Motor neuron (in vitro differentiated cells): ENCODE measurements at places on chromosomes 5 and 9.
A peak's percentile ranks its signal among the peaks of the same experiment; 100 is the strongest.

- ATAC-seq = no peak
Observed at GRCh38 chr9:84858364-84858763, 188.8 kb downstream of the NTRK2 start.

DNA sequence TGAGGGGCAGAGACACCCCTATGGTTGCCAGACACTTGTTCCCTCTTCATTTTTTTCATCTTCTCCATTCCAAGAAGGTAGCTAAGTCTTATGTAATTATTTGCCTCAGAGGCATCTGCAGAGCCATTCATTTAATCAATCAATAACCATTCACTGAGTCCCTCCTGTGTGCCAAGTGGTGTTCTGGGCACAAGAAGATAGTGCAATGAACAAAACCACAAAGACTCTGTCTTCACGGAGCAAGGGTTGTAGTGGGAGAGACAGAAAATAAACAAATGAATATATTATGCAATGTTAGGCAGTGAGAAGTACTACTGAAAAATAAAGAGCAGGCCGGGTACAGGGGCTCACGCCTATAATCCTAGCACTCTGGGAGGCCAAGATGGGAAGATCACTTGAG lies 41.4 kb upstream of the CTNNA1 start:
- ATAC-seq = no peak

GRCh38 chr9:37617832-37618231 lies 25.4 kb upstream of the TOMM5 start:
- ATAC-seq = no peak

DNA sequence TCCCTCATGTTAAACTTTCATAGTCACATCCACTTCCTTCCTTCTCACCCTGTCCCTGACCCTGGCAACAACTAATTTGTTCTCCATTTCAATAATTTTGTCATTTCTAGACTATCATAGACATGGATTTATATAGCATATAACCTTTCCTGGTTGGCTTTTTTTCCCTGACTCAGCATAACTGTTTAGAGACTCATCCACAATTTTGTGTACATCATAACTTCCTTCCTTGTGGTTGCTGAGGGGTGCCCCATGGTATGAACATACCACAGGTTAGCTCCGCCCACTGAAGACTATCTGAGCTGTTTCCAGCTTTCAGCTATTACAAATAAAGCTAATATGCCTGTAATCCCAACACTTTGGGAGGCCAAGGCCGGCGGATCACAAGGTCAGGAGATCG lies 137.3 kb downstream of the PHF2 start:
- no peak for ATAC-seq

DNA sequence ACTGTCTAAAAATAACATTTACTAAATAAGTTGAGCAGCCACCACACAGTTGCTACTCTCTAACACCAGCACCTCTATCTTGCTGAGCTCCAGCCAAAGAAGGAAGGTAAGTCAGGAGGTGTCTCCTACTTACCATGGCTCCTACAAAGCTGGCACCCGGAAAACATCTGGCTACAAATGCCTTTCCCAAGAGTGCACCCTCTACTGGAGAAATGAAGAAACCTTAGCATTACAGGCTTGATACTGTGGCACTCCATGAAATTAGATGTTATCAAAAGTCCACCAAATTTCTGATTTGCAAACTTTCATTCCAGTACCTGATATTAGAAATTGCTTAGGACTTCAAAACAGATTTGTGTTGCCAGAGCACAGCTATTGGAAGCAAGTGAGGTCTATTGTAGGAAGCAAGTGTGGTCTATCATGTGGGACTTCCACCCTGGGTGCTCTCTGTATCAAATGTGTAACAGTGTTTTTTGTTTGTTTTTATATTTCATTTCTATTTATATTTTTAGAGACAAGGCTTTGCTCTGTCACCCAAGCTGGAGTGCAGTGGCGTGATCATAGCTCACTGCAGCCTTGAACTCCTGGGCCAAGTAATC lies 25.7 kb upstream of the RFK start:
- ATAC-seq = no peak

DNA sequence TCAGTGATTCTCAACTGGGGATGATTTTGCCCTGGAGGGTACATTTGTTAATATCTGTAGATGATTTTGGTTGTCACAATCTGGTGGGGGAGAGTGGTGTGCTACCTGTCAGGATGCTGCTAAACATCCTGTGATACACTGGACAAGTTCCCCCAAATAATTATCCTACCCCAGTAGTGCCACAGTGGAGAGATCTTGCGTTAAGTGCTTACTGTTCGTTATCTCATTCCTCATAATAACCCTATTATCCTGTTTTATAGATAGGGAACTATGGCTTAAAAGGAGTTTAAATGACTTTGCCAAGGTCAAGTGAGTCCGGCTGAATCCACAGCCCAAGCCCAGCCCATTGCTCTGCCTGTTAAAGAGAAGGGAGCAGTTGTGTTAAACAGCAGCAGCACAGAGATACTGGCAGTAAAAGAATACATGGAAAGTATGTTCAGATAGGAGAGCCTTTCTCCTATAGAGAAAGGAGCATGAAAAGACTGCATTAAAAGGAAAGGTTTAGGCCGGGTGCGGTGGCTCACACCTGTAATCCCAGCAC lies 15.4 kb downstream of the CNOT8 start:
- ATAC-seq = no peak

- ATAC-seq = peak; percentile 65
Observed at GRCh38 chr5:123429993-123430392, 6.8 kb upstream of the CEP120 start.

- ATAC-seq = no peak
Observed at GRCh38 chr5:4542145-4542778, 597.9 kb upstream of the ADAMTS16 start.

DNA sequence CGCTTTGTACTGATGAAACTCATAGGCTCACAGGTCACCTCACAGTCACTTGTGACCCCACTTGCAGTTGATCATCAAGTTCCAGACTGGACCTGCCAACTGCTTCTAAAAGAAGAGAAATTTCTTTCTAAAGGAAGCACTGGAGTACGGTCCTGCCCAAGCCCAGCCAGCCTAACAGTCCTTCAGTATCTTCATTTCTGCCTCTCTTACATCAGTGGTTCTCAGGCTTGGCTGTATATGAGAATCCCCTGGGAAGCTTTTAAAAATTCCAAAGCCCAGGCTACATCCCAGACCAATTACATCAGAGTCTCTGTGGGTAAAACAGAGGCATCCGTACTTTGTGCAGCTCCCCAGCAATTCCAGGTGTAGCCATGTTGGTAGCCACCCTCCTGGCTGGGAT lies 282.1 kb downstream of the NFIB start:
- no peak for ATAC-seq

- peak; percentile 46 for ATAC-seq
Observed at GRCh38 chr5:100644185-100644584, 109.0 kb downstream of the FAM174A start.

GRCh38 chr5:79686799-79687198 lies 2.8 kb upstream of the CMYA5 start:
- ATAC-seq = no peak

DNA sequence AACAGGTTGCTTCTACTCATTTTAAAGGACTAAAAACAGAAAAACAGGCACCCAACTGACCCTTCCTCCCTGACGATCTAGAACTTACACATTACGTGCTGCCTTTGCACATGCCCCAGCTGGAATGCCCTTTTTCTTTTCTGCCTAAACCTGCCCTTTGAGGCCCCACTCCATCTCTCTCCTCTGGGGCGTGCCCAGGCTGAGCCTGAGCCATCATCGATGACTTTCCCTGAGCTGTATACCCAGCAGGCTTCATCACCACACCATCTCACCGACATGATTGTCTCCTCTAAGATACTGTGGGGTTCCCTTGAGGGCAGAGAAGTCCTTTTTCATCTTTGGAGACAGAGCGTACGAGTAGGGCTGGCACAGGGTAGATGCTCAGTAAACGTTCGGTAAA lies 24.1 kb upstream of the GABBR2 start:
- ATAC-seq = no peak

DNA sequence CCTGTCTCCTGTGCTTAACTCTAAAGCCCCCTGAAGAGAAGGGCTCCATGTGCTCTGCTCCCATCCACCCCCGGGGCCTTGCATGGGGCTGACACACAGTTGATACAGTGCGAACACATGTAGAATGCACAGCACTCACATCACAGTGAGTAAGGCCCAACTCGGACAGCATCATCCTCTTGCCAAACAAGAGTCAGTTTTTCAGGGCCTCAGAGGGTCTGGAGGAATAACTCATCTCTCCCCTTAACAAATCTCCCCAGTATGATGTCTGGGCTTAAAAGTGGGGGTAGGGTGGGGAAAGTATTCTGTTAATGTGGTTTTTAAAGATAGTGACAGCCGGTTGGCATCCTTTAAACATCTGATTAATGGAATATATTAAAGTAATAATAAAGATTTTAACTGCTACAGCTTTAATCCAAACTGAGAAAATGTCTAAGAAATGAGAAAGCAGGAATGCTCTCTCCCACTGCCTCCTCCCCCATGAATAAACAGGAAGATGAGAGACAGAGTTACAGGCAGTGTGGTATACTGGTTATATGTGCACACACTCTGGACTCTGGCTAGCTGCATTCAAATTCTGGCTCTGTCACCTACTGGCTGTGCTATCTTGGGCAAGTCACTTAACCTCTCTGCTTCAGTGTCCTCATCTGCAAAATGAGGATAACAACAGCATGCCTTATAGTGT lies 22.5 kb downstream of the APBA1 start:
- ATAC-seq = no peak

GRCh38 chr5:76571559-76571958 lies 51.6 kb downstream of the F2RL2 start:
- no peak for ATAC-seq

DNA sequence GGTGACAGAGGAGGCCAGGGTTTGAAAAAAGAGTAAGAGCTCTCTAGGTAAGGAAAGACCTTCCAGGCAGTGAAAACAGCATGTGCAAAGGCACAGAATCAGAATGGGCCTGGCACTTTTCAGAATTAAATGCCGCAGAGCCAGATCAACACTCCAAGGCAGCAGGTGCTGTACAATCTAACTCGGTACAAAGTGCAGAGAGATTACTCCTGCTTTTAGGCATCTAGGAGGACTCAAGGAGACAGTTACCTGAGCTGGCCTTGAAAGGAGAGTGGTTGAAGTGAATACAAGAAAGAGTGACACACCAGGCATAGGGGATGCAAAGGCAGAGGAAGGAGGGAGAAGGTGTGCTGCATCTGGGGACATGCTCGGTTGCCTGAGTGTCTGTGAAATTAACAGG lies 21.5 kb downstream of the HRH2 start:
- no peak for ATAC-seq

- peak; percentile 97 for ATAC-seq
Observed at GRCh38 chr5:137296213-137296781, 202.8 kb downstream of the SPOCK1 start.

DNA sequence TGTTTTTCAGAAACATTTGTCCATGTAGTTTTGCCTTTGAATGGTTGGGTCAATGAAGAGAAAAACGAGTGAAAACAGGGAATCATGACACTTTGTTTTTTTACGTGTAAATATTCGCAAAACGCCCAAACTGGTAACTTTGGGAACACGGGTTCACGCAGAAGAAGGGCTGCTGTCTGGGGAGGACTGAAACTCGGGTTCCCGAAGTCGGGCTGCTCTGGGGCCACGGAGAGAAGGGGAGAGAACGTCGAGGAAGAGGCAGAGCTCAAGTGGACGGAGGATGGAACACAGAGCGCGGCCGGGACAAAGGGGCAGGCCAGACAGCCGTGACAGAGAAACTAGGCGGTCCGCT lies 478 bp upstream of the SETD9 start:
- ATAC-seq = peak; percentile 25

- ATAC-seq = no peak
Observed at GRCh38 chr5:3342271-3343100, 253.1 kb upstream of the IRX1 start.

DNA sequence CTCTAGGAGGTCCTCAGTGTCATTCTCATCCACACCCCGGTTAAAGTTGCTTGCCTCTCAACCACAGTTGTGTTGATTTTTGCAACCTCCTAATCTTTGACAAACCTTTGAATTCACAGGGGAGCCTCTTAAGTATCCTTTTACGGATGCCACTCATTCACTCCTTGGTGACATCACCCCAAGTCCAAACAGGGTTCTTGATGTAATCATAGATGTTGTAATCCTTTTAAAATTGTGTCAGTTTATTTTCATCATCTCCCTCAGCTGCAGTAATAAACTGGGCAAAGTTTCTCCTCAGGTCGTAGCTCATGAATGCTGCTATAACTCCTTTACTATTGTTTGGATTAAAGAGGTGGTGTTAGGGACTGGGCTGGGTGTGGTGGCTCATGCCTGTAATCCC lies 637.2 kb upstream of the NUDT12 start:
- ATAC-seq = no peak

DNA sequence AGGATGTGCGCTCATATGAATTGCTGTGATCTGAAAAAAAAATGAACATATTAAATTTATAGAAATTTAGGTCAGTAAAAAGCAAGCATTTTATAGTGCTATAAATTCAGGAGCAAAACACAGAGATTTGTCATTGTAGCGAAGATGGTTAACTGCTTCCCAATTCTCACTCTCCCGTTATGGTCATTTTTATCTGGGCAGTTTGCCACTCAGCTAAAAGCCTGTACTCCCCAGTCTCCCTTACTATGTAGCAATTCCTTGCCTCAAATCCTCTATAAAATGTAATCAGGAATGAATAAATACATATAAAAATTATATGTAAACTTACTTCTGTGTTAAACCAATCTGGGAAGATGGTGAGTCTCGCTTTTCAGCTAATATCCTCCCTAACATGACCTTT lies 471.5 kb downstream of the HINT1 start:
- ATAC-seq = no peak

DNA sequence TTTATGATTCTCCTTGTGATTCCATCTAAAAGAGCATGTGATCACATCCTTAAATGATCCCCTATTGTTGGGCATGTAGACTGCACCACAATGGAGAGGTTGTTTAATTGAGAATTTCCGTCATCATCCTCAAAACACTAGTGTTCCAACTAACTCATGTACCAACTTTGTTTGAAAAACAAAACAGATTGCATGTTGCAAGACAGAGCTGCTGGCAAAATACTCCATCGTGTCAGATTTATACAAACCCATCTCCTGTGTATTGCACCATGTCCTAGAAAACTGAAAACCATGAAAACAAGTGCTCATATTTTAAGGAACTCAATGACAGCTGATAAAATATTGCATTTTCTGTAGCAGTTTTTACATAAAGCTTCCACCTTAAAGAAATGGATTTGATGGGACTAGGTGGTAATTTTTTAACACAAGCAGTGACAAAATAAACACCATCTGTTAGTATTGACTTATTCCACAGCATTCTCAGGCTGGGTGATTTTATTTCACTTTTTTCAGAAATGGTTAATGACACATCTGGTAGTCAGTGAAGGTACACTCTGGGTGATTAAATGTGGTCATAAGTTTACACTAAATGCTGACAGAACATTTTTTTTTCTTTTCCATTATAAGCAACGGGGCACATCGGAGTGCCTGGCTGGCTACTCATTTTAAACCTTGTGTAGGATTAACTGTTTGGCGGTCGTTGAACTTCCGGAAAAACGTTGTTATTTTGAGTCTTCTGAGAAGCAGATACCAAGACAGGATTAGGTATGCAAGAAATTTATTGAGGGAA lies 602.9 kb upstream of the WWC1 start:
- peak; percentile 89 for ATAC-seq

DNA sequence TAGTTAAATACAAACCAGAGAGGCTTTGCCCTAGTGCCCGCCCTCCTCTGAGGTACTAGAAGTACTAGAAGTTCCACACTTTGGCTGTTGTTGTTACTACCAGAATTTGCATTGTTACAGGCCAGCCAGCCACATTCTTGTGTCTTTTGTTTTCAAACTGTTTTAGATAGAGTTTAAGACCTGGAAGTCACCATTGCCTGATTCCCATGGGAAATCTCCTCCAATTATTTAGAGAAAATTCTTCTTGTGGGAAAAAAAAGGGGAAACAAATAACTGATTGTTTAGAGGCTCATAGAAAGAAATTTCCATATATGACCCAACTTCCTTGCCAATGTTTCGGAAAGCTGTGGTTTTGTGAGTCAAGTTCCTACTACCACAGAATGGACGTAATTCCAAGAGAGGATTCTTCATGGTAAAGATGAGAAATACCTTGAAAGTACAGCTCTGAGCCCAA lies 252.2 kb downstream of the GOLPH3 start:
- ATAC-seq = no peak
